Stimulated activated CD4-positive, alpha-beta T cell treated with anti-CD3 and anti-CD28 coated beads, Interleukin-1b, Interleukin-23, amount 100 ng/mL, for 24 hours (primary cell): ENCODE measurements at places on chromosomes 2 and 18.

DNA sequence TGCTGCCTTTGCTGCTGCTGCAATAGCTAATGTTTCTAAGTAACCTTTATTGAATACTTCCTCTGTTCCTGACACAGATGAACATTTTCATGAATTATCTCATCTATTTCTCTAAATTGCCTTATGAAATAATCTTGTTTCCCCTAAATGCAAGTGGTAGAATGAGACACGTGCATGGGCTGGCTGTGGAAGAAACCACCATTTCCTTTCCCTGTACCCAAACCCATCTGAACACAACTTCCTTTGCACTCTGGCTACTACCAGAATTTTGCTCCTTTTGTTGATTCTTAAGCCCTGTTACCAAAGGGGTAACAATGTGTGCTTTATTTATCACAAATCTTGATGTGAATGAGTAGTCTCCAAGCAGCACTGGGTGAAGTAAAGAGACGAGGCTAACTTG lies 29.2 kb downstream of the AKAIN1 start:
- no peak for DNase-seq

- DNase-seq = no peak
Observed at GRCh38 chr2:190301032-190301431, 18.6 kb downstream of the HIBCH start.

- DNase-seq = no peak
Observed at GRCh38 chr2:37665604-37666362, 5.7 kb downstream of the CDC42EP3 start.

DNA sequence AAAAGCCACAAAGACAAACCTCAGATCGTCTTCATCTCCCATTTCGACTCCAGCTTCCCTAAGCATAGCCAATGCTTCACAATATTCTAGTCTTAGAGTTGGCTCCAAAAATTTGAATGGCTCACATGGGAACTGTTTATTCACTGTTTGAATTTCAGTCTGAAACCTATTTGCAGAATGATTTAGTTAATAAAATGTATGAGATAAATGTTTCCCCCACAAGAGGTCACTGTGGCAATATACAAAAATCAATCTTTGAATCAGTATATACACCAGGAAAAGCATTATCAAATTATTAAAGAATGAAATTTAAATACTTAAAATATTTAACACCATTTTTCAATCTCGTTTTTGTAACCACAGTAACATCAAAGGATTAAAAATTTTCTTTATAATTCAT lies 40.0 kb upstream of the MCM6 start:
- DNase-seq = no peak

DNA sequence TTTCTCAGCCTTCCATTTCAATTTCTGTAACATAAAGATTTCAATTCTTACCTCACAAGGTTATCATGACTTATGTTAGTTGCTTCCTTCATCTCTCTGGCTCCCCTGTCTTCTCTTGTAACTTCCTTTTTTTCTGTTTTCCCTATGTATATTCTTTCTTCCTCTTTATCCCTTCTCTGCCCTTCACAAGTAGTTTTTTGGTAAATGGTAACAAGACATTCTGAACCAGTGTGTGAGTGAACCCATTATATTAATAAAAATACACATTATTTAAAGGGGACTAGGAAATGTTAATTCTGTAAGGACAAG lies 8.4 kb downstream of the ACSL3 start:
- no peak for DNase-seq

- DNase-seq = no peak
Observed at GRCh38 chr2:85414761-85415553, 3.6 kb upstream of the SH2D6 start.

DNA sequence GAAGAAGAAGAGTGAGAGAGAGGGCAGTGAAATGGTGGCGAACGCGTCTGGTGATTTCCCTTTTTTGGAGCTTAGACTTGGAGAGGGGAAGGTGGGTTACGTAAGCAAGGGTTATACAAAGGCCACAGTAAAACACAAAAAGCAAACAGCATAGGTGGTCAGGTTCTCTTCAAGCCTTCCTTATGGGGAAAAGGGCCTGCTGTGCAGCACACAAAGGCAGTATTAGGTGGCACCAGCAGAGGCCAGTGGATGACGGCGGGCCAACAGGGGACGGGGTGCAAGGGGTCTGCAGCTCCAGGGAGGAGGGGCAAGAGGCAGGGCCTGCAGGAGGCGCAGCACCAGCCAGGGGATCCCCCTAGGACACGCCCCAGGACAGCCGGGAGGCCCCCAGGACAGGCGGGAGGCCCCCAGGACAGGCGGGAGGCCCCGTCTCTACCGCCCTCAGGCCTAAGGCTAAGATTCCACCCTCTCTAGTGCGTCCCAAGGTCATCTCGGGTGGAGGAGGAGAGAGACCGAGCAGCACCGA lies 32.6 kb upstream of the NPC1 start:
- no peak for DNase-seq

DNA sequence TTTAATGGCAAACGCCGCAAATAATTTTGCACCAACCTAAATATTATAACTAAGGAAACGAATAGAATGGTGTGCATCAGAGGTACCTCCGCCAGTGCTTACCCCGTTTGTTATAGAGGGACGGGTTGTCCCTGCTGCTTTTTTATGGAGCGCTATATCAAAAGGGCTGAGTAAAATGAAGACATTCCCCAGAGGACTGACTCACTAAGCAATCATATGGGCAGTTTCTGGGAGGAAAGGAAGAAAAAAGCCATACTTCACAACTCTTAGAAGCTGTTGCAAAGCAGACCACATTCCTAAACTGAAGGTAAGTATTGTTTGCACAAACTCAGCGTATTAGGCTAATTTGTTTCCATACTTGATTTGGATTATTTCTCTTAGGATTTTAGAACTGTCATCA lies 12.9 kb downstream of the ID2 start:
- DNase-seq = no peak

GRCh38 chr18:76593843-76594242 lies 98.8 kb upstream of the ZNF516 start:
- DNase-seq = no peak

DNA sequence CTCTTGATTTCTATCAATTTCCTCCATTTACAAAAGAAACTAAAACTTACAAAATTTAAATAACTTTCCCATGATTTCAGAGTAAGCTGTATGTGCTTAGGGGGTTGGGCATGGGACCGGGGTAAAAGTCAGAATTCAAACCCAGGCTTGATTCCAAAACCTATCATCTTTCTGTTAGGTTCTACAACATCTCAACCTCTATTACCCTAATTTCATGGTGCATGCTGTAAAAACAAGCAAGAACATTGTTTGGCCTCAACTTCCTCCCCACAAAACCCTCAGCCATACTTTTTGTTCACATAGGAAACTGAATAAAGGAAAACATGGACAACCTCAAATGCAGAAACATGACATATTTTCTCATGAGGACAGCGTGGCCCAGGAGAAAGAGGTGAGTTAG lies 59.3 kb downstream of the RDH14 start:
- DNase-seq = no peak

DNA sequence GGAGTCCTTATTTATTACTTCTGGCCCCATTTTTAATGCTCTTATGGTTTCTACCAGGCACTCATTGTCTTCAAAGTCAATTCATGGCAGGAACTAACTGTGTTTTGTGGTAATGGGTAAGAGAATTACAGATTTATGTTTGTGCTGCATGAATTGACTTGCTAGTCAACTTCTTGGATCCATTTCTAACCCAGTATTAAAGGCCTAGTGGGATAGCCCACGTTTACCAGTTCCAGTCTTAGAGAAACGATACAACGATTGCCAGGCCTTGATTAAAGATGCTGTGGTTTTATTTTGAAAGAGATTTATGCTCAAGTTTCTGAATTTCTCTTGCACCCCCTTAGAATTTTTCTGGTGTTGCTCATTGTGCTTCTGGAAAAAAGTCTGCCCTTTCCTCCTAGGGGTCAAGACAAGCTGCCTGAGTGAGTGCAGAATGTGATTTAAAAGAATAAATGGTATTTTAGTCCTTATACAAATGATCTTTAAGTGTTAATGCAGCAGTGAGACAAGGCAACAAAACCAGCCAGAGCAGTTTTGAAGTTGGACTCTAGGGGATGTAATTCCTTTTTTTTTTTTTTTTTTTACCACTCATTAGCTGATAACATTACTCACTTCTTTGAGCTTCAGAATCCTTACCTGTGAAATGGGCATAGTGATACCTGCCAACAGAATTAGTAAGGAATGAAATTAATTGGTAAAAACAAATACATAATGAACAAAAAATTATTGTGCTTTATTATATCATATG lies 101.5 kb downstream of the ARHGAP15 start:
- no peak for DNase-seq

GRCh38 chr2:167941604-167942003 lies 305.8 kb downstream of the STK39 start:
- no peak for DNase-seq

- no peak for DNase-seq
Observed at GRCh38 chr2:191304939-191305875, 60.0 kb downstream of the MYO1B start.

DNA sequence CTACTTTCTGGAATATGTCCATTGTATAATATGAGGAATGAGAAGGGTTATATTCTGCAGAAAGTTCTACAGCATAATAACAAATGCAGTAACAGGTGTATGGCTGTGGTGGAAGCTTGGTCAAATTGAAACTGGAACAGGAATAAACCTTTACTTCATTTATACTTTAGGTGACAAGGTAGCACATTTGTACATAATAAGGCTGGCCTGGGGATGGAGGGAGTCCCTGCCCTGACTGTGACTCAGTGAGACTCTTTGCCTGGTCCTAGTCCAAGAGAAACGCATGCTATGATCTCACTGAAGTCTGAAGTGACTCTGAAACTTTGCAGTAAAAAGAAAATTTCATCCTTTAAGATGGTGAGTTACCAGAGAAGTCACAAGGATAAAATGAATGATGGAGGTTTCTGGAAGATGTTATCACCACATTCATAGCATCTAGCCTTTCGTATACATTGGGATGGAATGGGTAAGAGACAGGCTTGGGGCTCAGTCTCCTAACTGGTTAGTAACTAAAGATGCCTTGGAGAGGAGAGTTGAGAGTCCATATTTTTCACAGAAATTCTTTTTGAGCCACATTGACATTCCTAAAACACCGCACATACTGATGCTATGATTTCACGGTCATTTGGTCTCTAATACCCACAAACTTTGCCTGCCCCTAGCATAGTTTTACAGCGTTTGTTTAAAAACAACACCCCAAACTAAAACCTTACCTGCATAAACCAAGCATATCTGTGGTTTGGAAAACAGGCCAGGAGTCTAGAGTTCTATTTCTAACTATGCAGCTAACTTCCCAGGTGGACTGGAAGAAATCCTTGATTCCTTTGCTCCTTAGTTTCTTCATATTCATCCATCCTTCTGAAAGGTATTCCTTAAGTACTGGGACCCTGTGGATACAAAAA lies 42.4 kb upstream of the NABP1 start:
- no peak for DNase-seq

GRCh38 chr2:234686088-234686890 lies 189.4 kb upstream of the ARL4C start:
- DNase-seq = no peak

DNA sequence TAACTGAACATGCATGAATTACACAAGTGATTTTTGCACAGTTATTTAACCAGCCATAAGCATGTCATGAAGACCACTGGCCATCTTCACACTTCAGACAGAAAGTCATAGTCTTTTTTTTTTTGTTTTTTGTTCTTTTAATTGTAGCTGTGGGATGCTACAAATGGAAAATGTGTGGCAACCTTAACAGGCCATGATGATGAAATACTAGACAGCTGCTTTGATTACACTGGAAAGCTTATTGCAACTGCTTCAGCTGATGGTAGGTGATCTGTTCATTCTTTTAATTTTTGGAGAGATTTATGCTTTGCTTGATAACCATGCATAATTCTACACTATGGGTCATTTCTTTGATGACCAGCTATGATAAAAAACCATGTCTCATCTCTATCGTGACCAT lies 35.6 kb downstream of the DAW1 start:
- no peak for DNase-seq

DNA sequence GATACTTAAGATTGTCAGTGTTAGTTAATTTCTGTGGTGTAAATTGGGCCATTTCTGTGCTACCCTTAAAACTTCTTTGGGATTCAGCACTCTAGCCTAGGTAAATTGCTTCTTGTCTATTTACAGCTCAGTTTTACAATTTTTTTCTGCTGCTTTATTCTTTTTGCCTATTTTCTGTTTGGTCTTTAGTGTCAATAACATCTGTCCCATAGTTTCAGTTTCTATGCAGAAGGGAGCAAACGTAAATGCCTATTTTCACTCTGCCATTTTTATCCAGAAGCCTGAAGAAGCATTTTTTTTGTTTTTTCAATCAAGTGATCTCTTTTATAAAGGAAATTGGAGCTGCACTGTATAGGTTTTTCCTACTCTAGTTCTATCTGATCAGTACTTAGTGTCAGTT lies 564.9 kb upstream of the MEX3C start:
- no peak for DNase-seq
